NCI-H345 (cell line): ENCODE measurements at places on chromosomes 3 and 15.

DNA sequence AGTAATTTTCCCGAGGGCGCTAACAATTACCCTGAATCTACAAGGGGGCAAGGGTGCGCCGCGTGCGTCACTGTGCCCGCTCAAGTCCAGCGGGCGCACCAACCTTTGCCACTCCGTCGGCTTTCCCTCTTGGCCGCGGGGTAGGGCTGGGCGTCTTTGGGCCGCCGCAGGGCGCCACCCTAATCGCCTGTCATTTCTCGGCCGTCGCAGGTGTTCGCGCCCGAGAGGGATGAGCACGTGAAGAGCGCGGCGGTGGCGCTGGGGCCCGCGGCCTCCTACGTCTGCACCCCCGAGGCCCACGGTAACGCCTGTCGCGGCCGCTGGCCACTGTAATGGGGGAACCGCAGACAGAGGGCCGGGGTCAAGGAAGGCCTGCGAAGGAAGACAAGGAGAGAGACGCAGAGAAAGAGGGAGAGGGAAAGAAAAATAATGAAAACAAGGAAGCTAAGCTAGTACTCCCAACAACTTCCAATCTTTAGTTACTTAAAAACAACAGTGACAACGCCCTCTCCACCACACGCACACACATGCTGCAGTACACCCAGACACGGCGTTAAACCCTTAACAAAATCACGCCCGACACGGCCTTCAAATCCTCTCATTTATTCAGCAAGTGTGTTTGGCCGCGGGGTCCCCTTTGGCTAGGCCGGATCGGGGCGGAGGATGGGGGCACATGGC is 3.8 kb downstream of the SKOR1 start:
- DNase-seq: no peak

- DNase-seq: no peak
Observed at GRCh38 chr3:172339892-172340291, 108.4 kb downstream of the GHSR start.

GRCh38 chr3:177729956-177730681 is 532.8 kb upstream of the TBL1XR1 start:
- no peak for DNase-seq

DNA sequence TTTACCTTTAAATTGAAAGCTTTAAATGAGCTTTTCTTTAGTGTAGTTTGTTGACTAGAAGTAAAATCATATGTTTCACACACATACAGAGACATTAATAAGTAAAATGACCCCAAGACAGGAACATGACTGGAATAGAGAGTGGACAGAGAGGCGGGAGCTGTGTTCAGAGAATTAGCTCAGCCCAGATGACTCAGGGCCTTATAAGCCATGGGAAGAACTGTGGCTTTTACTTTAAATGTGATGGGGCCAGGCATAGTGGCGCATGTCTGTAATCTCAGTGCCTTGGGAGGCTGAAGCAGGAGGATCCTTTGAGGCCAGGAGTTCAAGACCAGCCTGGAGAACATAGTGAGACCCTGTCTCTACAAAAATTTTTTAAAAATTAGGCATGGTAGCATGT is 26.7 kb downstream of the SACM1L start:
- no peak for DNase-seq

GRCh38 chr3:51929420-51930003 is 12.2 kb downstream of the RRP9 start:
- DNase-seq: no peak

GRCh38 chr15:88835119-88835518 is 31.9 kb downstream of the ACAN start:
- DNase-seq: no peak

DNA sequence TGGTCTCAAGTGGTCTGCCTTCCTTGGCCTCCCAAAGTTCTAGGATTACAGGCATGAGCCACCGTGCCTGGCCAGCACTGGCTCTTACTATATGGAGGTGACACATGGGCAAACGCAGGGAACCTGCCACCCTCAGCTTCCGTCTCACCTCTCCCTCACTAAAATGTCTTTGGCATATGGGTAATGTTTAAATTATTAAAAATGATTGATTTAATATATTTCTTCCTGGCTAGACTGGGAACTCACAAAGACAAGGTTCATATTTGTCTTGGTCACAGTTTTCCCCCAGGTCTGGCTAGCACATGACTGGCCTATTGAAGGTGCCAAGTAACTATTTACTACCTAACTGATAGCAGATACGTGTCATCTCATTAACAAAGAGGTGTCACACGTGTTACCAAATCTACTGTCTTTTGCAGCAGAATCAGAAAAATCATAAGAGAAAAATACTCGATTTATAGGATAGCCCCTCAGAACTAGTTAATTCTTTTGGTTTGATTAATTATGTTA is 48.2 kb downstream of the SYNM start:
- no peak for DNase-seq

GRCh38 chr3:58016710-58017109 is 8.5 kb downstream of the FLNB start:
- no peak for DNase-seq

DNA sequence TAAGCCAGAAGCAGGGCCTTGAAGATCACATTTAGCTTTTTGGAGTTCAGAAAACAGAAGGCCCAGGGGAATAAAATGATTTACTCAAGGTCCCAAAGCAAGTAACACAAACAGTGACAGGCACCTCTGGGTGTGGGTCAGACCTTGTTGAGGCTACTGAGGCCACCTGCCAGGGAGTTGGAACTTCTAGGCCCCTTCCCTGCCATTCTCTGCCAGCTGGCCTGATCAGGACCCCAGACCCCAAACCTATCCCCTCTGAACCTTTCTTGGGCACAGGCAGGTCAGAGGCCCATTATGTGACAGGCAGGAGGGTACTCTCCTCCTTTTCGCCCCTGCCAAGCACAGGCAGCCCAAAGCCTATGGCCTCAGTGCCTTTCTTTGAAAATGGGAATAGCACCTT is 49.4 kb upstream of the ATP2B2 start:
- no peak for DNase-seq

GRCh38 chr3:114144909-114145688 is 33.8 kb downstream of the DRD3 start:
- no peak for DNase-seq

DNA sequence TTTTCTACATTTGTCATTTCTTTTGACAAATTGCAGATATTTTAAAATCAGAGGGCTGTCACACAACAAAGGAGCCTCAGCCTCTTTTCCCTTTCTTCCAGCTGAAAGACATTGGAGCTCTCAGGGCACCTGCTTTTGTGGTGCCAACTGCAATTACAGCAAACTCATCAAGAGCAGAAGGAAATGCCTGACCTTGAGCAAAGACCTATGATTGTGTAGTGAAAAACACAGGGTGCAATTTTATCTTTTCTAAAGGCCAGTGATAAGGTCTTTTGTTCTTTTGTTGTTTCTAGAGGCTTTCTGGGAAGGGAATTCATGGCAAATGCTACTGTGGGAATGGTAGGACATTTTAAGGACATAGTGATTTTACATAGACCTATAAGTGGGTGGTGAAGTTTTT is 214.3 kb downstream of the OXSM start:
- no peak for DNase-seq

- no peak for DNase-seq
Observed at GRCh38 chr3:170154084-170154483, 27.4 kb downstream of the PHC3 start.

DNA sequence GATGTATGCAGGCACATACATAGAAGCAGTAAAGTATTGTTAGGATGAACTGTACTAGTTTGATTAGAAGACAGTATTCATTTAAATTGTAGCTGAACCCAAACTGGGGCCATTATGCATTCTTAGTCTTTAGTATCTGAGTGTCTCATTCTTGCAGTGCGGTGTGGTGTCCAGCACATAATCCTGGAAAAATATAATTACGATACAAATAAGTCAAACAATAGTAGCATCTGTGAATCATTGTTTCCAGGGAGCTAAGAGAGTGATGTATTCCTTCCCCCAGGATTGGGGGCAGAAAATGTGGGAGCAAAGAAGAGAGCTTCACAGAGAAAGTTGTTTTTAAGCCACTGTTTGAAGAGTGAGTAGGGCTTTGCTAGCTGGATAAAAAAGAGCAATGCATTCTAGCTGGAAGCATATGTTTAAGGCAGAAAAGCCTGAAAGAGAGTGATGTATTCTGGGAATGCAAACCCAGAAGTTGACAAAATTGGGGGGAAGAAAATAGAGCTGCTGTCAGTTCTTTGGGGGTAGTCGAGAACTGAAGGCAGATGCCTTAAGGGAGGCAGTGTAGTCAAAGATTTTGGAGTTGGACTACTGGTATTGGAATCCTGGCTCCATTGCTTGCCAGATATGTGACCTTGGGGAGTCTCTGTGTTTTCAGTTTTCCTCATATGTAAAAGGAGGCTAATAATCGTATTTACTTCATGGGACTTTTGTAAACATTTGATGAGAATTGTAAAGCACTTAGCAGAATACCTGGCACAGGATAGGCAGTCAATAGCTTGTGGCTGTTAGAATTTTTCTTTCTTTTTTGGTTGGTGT is 14.1 kb downstream of the SLMAP start:
- no peak for DNase-seq

GRCh38 chr3:81490541-81491288 is 270.7 kb downstream of the GBE1 start:
- DNase-seq: peak; percentile 75
